ENCODE measurements at places on chromosomes 12 and 14. TPM values are rescaled to one million over a fixed set of nuclear protein-coding genes. Genes with fewer than 3 reads are reported as not detected.

Gene TMEM260
- 6.1 TPM for total RNA-seq

Gene PTPRB
- total RNA-seq: 0.72 TPM

Gene EFS
- not detected for total RNA-seq

Gene PSME2
- 158 TPM for total RNA-seq

Gene SERPINA5
- total RNA-seq: 0.16 TPM

Gene C12orf60
- 1.8 TPM for total RNA-seq

Gene ARG2
- total RNA-seq: 1.3 TPM

Gene PIWIL1
- total RNA-seq: 0.03 TPM

Gene RIPK3
- total RNA-seq: not detected

Measured in A549 treated with CORT108297 at 1 μM for 4 hours (cell line).